ENCODE measurements at places on chromosomes 1 and 21. TPM values are rescaled to one million over a fixed set of nuclear protein-coding genes. Genes with fewer than 3 reads are reported as not detected.

GRCh38 chr1:220922951-220923350, 43.7 kb downstream of the HLX start:
- DNase-seq, result no peak

The CRABP2 gene
- total RNA-seq, result 39.0 TPM

The REN gene
- total RNA-seq, result 4.3 TPM

- DNase-seq, result no peak
Measured at GRCh38 chr1:58227604-58228003, 318.9 kb downstream of the OMA1 start.

GRCh38 chr1:16151995-16152384, 3.9 kb downstream of the EPHA2 start:
- no peak for DNase-seq

DNA sequence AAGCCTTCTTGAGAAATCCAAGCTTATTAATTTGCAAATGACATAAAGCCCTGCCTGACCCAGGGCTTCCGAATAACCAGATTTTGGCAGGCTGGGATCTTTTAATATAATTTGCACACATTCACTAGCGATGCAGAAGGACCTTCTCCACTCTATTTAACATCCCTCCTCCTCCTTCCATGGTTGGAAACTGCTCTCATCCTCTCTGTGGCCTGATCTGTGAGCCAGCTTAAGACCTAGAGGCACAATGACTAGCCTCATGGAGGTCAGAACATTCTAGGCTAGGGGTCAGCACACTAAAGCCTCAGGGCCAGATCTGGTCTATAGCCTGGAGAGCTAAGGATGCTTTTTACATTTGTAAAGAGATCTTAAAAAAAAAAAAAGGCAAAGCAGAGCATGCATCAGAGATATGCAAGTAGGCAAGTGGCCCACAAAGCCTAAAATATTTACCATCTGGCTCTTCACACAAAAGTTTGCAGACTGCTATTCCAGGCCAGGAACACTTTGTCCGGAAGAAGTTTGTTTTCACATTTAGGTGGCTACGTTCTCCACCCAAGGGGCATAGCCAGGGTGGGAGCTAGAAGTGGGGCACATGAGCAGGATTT, 138.2 kb upstream of the HMGB4 start:
- DNase-seq, result no peak

DNA sequence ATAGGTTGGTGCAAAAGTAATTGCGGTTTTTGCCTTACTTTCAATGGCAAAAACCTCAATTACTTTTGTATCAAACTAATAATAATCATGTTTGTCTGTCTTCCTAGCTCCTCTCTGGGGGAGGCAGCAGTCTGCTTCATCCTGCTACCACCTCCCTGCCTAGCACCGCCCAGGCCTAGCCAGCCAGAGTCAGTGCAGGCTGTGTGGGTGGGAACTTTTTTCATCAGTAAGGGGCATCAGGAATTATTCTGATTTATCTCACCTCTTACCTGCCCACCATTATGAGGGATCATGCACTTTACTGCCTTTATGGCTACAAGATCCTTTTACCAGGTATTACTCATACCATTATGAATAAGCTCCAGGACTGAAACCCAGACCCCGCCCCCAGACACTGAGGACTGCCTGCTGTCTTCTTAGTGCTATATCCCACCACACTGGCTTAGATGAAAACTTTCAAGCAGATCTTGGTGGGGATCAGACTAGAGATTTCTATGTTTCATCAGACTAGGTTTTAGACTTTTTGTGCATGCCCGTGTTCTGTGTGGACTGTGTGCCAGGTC, 116.4 kb downstream of the PBX1 start:
- no peak for DNase-seq
